ENCODE measurements at places on chromosomes 11 and 22. TPM values are rescaled to one million over a fixed set of nuclear protein-coding genes. Genes with fewer than 3 reads are reported as not detected.

NFAM1 gene
- total RNA-seq = 0.41 TPM

CACNA1I gene
- 0.23 TPM for total RNA-seq

- DNase-seq = no peak
Observed at GRCh38 chr11:95245038-95245437, 14.0 kb upstream of the SESN3 start.

DNA sequence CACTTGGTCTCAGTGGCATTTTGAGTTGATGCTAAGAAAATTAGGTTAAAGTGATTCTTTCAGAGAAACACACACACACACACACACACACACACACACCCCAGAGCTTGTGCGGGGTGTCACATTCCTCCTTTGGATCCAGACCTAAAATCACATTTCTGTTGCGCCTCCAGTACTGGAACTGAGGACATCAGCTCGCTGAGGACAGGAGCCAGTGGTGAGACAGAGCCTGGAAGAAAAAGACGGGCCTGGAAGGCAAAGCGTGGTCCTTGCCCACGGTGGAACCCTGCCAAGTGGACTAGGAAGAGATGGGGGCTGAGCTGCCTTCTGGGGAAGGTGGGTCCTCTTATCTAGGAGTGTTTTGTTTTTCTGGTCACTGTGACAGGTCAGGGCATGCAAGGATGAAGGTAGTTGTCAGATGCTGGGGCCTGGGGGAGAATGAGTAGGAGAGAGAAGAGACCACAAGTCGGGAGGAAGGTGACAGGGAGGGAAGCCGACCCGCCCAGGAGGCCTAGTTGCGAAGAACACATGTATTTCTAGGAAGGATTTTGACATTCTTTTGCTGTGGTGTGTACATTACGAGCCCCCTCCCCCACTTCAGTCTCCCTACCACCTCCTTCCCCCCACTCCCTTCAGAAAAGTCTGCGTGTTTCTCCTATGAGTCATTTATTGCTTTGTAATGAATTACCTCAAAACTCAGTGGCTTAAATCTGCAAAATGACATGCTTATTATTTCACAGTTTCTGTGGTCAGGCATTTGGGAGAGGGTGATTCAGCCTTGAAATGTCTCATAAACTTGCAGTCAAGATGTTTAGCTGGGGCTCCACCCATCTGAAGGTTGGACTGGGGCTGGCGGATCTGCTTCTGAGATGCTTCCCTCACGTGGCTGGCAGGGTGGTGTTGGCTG lies 4.8 kb upstream of the ELFN2 start:
- DNase-seq = no peak

DNA sequence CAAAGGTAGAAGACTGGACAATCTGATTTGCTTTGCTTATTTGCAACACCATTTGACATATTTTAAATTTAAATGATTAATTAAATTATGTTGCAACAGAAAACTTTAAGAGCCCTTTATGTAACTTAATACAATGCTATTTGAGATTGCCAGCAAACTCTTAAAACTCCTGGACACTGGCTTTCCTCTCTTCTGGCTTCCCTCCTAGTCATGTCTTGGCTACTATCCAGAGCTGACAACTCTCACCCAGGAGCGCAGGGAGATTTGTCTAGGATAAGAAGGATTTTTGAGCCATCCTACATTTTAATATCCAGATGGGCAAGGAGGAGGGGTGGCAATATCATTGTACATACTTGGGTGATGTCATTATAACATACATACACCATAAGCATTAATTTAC lies 134.3 kb downstream of the ELP4 start:
- no peak for DNase-seq

DNA sequence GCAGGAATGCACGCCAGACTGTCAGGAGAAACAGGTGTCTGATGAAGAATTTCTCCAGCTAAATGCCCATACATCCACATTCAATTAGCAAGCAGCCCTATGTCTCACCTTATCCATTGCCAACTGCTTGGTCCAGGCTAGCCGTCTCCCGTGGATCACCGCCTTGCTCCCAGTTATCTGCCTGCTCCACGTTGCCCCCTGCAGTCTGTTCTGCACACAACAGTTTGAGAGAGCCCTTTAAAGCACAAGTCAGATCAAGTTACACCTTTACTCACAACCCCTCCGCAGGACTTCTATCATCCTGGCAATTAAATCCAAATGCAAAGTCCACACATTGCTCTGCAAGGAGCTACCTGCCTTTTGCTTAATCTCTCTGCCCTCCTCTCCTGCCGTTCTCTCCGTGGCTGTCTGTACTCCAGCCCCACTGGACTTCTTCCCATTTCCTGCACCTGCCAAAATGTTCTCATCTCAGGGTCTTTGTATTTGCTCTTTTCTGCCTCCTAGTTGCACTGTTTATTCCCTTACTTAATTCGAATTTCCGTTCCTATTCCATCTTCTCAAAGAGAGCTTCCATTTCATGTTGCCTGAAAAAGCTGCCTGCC lies 185.3 kb upstream of the LARGE1 start:
- DNase-seq = no peak

- no peak for DNase-seq
Observed at GRCh38 chr22:34045311-34045710, 125.0 kb upstream of the LARGE1 start.

- DNase-seq = no peak
Observed at GRCh38 chr11:58433638-58434203, 5.8 kb upstream of the OR5B2 start.

- no peak for DNase-seq
Observed at GRCh38 chr11:120343429-120343828, 7.2 kb downstream of the ARHGEF12 start.

- no peak for DNase-seq
Observed at GRCh38 chr11:19506816-19507486, 205.7 kb upstream of the NAV2 start.

- no peak for DNase-seq
Observed at GRCh38 chr11:128940156-128940555, 2.5 kb downstream of the TP53AIP1 start.

- no peak for DNase-seq
Observed at GRCh38 chr22:43891360-43892182, at the start of gene PNPLA5. Gene PNPLA5, minus strand, starts transcription at chr22:43892013. Its CDS starts 133 bp downstream, at chr22:43891880.
